HT1080 (cell line): ENCODE measurements at places on chromosomes 7 and 10.
A peak's percentile ranks its signal among the peaks of the same experiment; 100 is the strongest.

- no peak for DNase-seq
These were observed 501.7 kb downstream of the PARD3 start for GRCh38 chr10:34313353-34313752.

- DNase-seq: no peak
These were observed 53.1 kb upstream of the KDM7A start for GRCh38 chr7:140229591-140230515.

GRCh38 chr7:24050991-24051560 is 232.9 kb upstream of the NPY start:
- no peak for DNase-seq

DNA sequence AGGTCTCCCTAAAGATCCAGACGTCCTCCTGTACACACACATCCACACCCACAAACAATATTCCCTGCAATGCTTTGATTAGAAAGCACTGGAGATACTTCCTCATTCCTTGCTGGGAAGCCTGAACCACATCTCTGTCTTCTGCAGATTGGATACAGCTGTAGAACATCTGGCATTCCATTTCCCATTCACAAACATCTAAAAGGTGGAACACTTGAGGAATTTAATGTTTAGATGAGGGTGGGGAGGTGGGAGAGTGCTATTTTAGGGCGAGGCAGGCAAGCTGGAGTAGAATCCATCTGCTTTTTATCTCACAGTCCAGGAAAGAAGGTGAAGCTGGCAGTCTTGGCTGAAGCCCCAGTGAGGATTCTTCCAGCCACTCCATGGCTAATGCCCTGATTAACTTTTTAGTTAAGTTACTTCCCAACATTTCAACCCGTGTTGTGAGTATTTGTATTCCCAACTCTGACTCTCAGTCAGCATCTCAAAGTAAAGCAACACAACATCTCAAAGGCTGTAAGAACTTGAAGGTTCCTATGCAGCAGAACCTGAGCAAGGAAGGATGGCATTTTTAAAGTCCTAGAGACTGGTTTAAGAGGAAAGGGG is 46.1 kb downstream of the CYTH3 start:
- DNase-seq: no peak

GRCh38 chr7:14018751-14019150 is 29.3 kb upstream of the ETV1 start:
- DNase-seq: no peak

GRCh38 chr7:107694386-107694785 is 33.8 kb downstream of the SLC26A4 start:
- no peak for DNase-seq

GRCh38 chr7:143487566-143487965 is 9.9 kb downstream of the TAS2R41 start:
- DNase-seq: peak; percentile 21

GRCh38 chr7:77222065-77222464 is 22.4 kb upstream of the FGL2 start:
- DNase-seq: no peak
